Panc1 (cell line): ENCODE measurements at places on chromosomes 2 and 18.

DNA sequence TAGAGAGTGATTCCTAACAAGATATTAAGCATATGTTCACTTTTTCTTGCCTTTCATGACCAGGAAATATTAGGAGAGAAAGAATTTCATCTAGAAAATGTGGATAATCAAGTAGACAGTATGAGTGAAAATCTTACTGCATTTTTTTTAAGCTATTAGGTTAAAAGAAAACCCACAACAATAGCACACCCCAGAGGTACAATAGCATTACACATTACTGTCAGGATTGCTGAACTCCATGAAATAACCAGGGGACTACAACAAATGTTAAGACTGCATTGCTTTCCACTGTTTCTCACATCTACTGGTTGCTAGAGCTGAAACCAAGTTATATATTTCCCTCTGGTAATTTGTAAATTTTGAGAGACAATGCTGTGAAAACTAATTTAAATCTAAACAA lies 33.7 kb downstream of the KLF7 start:
- no peak for DNase-seq

GRCh38 chr18:76978616-76979015 lies 154.0 kb downstream of the MBP start:
- DNase-seq: no peak

- no peak for DNase-seq
These were observed 22.4 kb downstream of the WIPF1 start for GRCh38 chr2:174575124-174575776.

DNA sequence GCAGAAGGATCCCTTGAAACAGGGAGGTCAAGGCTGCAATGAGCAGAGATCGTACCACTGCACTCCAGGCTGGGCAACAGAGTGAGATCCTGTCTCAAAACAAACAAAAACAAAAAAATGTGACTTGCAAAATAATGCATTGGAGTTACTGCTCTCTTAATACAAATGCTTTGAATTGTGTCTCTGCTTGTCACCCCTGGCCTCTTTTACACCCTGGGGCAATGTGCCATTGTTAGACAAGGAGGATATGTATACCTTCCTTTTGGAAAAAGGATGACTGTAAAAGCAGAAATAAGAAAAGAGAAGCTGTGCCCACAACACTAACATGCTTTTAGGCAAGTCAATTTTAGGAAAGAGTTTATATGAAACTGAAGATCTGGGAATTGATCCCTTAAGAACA lies 20.8 kb upstream of the C2orf74 start:
- DNase-seq: no peak

DNA sequence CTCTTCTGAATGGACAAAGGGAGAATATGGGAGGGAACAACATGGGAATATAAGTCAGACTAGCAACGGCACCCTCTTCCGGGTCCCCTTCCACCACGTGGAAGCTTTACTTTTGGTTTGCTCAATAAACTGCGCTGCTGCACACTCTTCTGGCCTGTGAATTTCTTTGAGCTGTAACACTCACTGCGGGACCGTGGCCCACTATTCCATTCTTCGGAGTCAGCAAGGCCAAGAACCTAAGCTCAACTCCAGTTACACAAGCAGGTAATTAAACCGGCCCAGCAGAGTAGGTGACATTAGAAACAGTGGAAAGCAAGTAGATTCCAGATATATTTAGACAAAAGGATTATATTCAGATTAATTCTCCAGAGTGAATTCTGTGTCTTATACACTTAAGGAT lies 697.4 kb upstream of the NXPH2 start:
- DNase-seq: no peak

GRCh38 chr2:152581360-152581759 lies 135.9 kb downstream of the PRPF40A start:
- no peak for DNase-seq

- no peak for DNase-seq
These were observed 685.9 kb downstream of the ARHGAP15 start for GRCh38 chr2:143815082-143815481.

DNA sequence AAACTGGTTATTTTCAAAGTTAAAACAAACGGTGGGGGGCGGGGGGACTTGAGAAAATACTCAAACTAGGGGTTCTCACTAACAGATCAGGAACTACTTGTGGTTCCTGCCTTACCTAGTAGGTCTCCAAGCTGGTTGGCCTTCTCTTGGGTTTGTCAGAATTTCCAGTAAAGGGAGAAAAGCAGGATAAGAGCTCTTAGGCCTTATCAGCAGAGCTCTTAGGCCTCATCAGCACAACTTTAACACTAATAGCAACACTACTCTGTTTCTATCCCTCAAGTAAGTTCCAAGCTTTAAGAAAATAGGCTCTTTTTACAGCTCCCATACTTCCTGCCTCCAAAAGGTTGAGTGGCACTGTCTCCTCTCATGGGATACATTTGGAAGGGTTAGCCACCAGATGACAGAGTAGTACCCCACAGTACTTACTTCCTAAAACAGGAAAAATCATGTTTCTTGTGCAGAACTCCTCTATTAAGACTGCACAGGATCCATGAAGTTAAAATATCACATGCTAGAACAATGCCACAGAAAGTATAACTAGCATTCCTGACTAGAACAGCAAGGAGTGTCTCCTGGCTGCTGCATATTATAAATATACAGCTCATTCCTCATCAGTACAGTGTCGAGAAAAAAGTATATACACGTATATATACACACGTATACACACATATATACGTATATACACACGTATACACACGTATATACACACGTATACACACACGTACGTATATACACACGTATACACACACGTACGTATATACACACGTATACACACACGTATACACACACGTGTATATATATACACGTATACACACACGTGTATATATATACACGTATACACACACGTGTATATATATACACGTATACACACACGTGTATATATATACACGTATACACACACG lies 6.1 kb downstream of the FBXO11 start:
- DNase-seq: no peak

DNA sequence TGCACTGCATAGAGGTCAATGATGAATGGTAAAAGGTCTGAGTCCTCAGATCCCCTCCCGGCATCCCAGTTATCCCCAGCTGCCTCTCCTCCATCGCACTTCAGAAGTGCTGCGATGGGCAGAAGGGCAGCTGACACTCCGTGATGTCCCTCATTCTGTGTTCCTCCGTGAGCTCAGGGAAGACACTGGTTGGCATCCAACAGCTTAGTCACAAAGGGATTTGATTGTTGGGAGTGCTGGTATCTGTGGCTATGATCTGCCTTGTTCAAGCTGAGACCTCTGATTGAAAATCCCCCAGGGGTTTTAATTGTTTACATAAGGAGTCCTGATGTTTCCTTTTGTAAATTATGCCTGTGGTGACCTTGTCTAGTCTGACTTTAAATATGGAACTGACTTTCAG lies 19.0 kb upstream of the SAG start:
- no peak for DNase-seq

GRCh38 chr2:173393186-173393585 lies 38.5 kb downstream of the CDCA7 start:
- DNase-seq: no peak

- DNase-seq: no peak
These were observed 77.9 kb downstream of the PRELID3A start for GRCh38 chr18:12485479-12486105.

GRCh38 chr18:2855560-2856350 lies 8.9 kb downstream of the EMILIN2 start:
- no peak for DNase-seq

DNA sequence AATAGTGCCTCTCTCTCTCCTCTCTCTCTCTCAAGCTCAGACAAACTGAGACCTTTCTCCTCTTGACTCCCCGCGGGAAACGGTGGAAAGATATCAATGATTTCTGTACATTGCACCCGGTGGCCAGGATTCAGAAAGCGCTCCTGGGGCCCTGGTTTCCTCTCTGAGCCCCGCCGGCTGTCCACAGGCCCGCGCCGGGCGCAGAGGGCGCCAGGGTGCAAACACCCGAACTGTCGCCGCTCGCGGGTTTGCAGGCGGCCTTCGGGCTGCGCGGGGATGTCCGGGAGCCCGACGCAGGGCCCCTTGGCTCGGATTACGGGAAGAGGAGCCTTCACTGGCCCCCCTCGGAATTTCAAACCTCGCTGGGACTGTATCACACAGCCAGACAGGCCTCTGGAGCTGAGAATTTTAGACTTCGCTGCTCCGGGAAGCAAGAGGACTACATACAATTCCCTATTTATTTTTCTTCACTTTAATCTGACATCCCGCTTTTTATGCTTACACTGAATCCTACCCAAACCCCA lies 5.2 kb upstream of the EN1 start:
- DNase-seq: no peak

DNA sequence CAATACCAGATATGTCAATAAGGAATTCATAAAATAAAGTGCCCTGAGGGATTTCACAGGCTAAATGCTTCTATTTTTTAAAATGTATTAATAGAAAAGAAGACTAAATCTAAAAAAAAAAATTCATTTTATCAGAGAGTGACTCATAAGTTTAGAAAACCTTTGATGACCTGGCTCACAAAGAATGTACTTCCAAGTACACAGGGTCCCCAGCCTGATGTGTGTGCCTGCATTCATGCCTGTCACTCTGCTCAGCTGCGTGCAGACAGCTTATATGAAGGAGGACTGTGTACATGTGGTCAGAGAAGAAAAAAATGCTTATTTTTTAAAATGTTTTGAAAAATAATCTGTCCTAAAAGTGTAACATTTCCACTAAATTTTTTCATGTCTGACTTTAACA lies 3.0 kb upstream of the CPS1 start:
- no peak for DNase-seq

- no peak for DNase-seq
These were observed 21.4 kb upstream of the STON1 start for GRCh38 chr2:48508461-48509124.

- no peak for DNase-seq
These were observed 62.1 kb downstream of the LBH start for GRCh38 chr2:30293303-30293921.

DNA sequence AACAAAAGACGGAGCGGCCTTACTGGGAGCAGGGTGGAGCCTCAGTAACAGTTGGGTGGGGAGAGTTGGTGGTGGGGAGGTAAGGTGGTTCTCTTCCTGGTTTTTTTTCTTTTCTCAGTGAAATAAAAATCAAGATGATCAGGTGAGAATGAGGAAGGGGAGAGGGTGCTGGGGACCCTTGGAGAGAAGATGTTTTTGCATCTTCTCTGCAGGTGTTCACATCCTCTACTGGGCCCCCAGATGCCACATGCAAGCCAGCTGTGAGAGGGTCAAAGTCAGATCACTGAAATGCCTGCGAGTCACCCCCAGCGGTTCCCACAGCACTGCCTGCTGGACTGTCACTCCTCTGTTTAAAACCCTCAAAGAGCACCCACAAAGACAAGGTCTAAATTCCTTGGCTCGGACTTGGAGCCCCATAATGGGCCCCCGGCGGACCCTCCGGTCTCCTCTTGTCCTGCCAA lies 69.8 kb upstream of the FHL2 start:
- no peak for DNase-seq

DNA sequence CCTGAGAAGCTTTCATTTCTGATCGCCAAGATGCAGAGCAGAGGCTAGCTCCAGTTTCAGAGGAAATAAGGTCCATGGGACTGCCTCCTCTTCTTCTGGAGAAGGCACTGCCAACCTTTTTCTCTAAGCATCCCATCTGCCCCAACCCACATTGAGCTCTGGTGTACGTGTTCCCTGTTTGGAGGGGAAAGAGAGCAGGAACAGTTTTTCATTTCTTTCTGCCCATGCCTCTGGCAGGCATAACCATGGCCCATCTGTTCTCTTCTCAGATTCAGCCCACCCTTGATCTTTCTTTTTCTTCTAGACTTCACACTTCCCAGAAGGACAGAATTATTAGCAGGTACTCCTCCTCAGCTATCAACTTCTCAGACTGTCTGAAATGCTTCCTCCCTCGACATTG lies 1110.3 kb upstream of the KLHL29 start:
- DNase-seq: no peak

- DNase-seq: no peak
These were observed 3.2 kb upstream of the AQP12B start for GRCh38 chr2:240685771-240686371.

DNA sequence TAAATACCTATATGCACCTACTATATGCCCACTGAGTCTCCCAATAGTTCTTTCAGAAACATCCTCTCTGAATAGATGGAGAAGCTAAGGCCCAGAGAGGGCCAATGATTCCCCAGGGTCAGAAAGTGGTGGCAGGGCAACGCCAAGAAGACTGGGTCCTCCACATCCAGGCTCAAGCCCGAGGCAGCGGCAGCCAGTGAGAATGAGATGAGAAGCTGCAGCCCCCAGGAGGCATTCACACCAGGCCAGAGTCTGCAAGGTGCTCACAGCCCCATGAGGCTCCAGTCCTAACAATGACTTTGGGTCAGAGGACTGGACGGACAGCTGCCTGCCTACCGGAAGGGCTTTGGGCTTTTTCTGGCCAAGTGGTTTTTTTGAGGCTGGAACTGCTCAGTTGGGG lies 3.5 kb downstream of the TEX261 start:
- no peak for DNase-seq

DNA sequence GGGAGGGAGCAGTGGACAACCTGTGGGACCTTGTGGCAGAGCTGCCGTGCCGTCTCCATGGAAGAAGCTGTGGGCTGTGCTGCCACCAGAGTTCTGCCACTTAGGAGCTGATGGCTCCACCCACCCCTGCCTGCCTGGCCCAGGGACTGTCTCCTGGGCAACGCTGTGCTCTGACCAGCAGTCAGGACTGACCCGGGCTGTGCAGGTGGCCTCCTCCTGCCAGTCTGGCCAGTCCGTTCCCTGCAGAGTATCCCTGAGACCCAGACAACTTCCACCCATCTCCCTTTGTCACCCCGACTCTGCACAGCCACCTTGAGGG lies 12.8 kb downstream of the ASIC4 start:
- DNase-seq: no peak

DNA sequence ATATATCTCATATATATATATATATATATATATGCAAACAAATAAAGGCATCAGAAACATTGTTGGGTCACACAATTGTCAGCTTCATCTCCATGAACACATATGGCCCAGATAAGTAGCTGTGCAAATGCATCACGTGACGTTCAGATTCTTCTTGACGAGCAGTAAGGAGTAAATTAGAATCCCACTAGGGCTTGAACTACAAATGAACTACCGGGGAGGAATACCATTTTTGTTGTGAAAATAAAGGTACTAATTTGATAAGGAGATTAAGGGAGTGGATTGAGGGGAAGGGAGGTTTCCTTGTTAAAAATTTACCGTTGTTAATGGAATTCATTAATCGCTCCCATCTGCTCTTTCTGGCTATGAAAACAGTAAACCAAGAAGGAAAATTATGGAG lies 186.5 kb upstream of the COPS8 start:
- no peak for DNase-seq

GRCh38 chr18:34493566-34494358 lies 216.3 kb upstream of the DTNA start:
- DNase-seq: no peak

- DNase-seq: no peak
These were observed 54.8 kb upstream of the TUBA3E start for GRCh38 chr2:130252880-130253645.

GRCh38 chr2:155412598-155412997 lies 714.1 kb downstream of the KCNJ3 start:
- DNase-seq: no peak

GRCh38 chr18:58344861-58345463 lies 283.9 kb downstream of the ALPK2 start:
- DNase-seq: no peak
